ENCODE measurements at places on chromosomes 1 and 21.

- DNase-seq, result no peak
Measured at GRCh38 chr21:29825345-29825744, 114.5 kb downstream of the GRIK1 start.

- no peak for DNase-seq
Measured at GRCh38 chr1:32713081-32713480, 10.5 kb upstream of the SYNC start.

- DNase-seq, result no peak
Measured at GRCh38 chr1:163128282-163128681, 59.1 kb downstream of the RGS4 start.

DNA sequence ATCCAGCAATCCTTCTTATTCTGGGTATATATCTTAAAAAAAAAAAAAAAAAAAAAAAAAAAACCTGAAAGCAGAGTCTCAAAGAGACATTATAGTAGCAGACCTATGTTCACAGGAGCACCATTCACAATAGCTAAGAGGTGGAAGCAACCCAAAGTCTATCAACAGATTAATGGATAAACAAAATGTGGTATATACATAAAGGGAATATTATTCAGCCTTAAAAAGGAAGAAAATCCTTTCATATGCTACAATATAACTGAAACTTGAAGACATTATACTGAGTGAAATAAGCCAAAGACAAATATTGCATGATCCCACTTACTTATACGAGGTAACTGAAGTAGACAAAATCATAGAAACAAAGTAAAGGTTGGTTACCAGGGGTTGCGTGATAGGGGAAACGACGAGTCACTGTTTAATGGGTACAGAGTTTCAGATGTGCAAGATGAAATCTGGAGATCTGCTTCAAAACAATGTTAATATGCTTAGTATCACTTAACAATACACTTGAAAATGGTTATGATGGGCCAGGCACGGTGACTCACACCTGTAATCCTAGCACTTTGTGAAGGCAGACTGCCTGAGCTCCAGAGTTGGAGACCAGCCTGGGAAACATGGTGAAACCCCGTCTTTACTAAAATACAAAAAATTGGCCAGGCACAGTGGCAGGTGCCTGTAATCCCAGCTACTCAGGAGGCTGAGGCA, 29.5 kb downstream of the PIK3R3 start:
- no peak for DNase-seq

- DNase-seq, result no peak
Measured at GRCh38 chr1:199182186-199182843, 543.5 kb downstream of the PTPRC start.

- no peak for DNase-seq
Measured at GRCh38 chr21:24323536-24323935, 1283.7 kb downstream of the MRPL39 start.

DNA sequence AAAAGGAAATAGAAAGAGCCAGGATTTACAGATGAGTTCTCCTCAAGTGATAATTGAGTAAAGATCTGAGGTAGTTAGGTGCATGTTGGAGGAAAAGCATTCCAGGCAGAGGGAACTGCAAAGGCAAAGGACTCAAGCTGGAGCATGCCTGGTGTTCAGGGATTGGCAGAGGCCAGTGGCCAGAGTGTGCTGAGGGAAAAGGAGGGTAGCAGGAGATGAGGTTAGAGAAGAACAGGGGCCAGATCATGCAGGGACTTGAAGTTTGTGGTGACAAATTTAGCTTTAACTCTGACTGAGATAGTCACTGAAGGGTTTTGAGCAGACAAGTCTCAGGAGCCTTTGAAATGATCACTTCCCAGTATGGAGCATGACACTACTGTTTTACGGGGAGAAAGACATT, 19.0 kb upstream of the GTF2B start:
- no peak for DNase-seq

DNA sequence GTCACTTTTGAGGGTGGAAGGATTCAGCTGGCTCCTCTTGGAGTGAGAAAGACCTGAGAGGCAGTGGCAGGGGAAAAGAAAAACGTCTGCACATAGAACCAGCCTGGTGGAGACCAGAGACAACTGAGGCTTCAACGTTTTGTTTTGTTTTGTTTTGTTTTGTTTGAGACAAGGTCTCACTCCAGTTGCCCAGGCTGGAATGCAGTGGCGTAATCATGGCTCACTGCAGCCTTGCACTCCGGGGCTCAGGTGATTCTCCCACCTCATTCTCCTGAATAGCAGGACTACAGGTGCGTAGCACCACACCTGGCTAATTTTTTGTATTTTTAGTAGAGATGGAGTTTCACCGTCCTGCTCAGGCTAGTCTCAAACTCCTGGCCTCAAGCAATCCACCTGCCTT, 12.3 kb downstream of the SHISAL2A start:
- DNase-seq, result no peak

GRCh38 chr21:28333578-28334075, 659.0 kb downstream of the LTN1 start:
- no peak for DNase-seq

- DNase-seq, result no peak
Measured at GRCh38 chr1:15275921-15276683, 29.1 kb downstream of the FHAD1 start.

GRCh38 chr1:117760069-117760468, 154.2 kb downstream of the TENT5C start:
- no peak for DNase-seq

GRCh38 chr1:224640018-224640417, 23.9 kb downstream of the CNIH3 start:
- DNase-seq, result no peak

DNA sequence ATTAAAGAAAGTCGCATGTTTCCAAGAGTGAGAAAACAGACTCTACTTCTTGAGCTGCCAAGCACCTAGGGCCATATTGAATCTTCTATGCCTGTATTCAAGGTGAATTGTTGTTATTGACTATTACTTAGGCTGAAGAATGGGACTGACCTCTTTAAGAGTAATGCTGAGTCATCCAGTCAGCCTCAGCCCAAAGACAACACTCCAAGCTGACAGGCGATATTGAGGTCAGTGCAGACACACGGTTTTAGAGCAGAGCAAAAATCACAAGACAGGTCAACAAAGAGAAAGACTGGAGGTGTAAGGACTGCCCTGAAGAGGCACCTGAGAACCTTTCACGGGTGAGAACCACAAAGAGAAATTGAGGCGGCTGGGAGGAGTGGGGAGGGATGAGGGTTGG, 146.9 kb downstream of the MIS18A start:
- DNase-seq, result no peak

GRCh38 chr1:202073206-202073605, 49.5 kb upstream of the GPR37L1 start:
- DNase-seq, result no peak

DNA sequence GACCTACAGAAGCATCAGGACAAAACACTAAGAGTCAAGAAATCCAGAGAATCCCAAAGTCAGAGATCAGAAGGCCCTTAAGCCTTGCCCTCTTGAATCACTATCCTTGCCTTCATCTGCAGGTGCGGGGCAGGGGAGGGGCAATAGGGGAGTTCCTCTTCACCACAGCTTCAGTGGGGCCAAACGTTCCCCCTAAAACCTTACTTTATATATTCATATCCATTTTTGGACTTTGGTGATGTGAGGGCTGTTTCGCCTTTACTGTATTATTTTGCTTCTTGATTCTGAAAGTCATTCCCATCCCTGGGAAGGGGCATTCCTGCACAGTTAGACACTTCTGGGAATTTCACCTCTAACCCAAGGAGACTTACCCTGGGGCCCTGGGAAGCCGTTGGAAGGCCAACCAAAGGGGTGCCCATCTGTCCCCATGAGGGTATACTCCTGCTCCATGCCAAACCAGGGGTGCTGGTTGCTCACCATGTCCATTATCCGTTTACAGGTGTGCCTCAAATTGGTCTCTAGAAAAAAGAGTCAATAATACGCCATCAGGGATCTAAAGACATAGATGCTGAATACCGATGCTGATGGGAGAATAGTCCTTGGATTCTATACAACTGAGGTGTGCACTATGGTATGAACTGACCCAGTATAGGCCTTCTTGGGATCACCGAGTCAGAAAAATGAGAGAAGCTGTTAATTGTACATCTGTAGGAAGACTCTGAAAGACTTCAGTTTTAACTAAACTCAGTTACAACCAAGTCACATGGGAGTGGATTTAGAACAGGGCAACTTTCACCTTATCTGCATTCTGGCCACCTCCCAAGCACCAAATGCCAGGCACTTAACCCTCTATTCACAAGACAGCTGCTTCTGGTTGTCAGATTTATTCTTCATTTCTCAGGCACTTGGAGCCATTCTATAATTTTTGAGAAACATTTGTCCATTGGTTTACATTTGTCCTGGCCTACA, 5.4 kb downstream of the GLUL start:
- no peak for DNase-seq

GRCh38 chr1:210292231-210292871, 36.4 kb upstream of the HHAT start:
- no peak for DNase-seq

GRCh38 chr1:172467446-172467845, 23.6 kb upstream of the PIGC start:
- DNase-seq, result no peak

DNA sequence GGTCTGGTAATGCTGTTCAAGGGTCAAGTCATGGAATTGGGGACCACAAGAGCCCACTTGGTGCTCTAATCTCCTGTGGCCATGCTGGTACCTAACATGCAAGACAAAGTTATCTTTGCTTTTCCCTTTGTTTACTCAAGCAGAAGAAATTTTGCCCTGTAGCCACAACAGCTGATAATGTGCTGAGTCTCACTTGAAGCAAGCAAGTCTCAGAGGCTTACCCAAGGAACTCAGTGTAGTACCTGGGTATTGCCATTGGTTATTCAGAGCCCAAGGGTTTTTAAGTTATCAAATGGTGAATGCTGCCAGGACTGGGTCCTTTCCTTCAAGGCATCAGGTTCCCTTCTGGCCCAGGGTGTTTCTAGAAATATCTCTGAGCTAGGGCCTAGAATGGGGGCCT, 198.9 kb upstream of the RNPC3 start:
- no peak for DNase-seq

DNA sequence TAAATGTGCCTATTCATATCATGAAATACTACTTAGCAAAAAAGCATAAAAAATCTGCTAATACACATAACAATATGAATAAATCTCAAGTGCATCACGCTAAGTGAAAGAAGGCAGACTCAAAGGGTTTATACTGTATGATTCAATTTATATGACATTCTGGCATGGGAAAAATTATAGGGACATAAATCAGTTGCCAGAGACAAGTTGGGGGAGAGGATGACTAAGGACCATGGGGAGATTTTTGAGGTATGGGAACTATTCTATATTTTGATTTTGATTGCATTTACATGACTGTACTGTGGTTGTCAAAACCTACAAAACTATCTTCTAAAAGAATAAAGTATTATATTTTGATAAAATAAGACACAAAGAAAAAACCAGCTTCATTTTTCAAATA, 650.3 kb upstream of the NR5A2 start:
- DNase-seq, result no peak

- no peak for DNase-seq
Measured at GRCh38 chr1:74429580-74429979, 82.8 kb downstream of the LRRC53 start.

DNA sequence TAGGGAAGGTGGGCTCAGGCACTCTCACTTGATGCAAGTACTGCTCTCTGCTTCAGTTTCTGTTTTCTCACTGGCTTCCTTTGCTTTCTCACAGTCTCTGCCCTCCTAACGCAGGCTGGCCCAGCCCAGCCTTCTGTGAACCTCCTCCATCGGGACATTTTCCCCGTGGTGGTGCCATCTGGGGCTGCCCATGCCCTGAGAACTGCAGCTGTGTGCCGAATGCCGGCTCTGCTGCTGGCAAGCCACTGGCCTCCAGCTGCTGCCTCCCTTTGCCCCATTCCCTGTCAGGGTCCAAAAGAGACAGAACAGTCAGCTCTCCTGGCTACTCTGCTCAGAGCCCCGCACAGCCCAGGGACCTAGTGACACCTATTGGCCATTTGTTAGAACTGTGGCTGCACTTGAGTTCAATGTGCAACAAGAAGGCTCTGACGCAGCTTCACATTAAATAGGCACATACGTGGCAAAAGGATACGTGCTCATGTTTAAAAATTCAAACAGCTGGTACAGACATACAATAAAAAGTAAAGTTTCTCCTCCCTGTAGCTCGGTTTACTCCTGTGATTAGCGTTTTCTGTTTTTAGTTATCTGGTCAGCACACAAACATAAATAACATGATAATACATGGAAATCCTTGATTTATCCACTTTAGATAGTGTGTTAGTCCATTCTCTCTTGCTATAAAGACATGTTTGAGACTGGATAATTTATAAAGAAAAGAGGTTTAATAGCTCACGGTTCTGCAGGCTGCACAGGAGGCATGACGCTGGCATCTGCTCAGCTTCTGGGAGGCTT, 46.6 kb downstream of the FCRL5 start:
- no peak for DNase-seq

GRCh38 chr1:74811436-74812179, 78.7 kb downstream of the TYW3 start:
- DNase-seq, result no peak

DNA sequence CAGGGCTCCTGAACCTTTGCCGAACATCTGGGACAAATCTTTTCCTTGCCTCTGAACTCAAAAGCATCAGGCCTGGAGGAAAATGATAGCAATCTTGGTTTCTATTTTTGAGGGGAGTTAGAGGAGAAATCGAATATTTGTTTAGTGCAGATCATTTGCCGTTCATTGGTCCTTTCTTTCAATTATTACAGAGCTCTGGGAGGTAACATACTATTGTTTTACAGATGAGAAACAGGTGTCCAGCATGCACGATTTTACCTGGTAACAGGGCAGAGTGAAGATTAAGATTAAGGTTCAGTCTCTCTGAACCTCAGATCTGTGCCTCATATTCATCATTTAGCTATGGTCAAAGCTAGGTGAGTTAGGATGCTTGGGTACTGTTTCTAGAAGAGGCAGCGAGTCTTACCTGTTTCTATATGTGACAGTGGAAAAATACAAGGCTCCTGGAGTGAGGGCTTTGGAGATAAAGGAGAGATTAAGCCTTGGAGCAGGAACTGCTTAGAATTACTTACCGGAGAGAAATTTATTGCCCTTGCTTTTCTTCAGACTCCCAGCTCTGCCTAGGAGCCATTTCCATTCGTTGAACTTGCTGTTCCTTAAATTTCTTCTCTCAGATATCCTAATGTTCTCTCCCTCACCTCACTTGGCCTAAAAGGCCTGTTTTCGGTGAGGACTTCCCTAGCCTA, 1.4 kb downstream of the PRCC start:
- DNase-seq, result no peak

DNA sequence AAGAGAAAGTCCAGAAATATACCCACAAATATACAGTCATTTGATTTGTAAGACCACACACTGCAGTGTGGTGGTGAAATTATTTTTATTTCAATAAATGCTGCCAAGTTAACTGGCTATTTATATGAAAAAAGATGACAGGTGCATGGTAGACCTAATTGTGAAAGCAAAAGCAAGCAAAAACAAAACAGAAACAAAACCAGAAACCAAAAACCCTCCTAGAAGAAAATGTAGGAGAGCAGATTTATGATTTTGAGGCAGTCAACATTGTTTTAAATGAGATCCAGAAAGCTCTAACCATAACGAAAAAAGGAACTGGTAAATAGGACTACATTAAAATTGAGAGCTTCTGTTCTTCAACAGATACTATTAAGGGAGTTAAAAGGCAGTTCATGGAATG, 303.6 kb downstream of the PRDM2 start:
- DNase-seq, result no peak

GRCh38 chr1:15262706-15263105, 15.7 kb downstream of the FHAD1 start:
- DNase-seq, result no peak

- DNase-seq, result no peak
Measured at GRCh38 chr21:34844924-34845238, 176.1 kb downstream of the CLIC6 start.
